ENCODE measurements at places on chromosomes 2 and 18.

DNA sequence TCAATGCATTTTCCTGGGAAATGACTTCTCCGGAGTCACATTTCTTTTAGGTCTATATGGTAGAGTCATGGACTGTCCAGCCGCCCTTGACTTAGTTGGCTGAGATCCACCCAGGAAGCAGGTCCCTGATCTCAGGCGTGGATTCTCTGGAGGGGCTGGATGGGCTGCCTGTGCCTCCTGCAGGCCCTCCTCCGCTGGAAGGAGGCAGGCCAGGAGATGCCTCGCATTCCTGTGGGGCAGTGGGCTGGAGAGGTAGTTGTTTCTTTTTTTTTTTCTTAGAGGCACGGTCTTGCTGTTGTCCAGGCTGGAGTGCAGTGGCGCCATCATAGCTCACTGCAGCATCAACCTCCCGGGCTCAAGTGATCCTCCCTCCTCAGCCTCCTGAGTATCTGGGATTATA, 129.0 kb upstream of the MYCN start:
- no peak for DNase-seq

DNA sequence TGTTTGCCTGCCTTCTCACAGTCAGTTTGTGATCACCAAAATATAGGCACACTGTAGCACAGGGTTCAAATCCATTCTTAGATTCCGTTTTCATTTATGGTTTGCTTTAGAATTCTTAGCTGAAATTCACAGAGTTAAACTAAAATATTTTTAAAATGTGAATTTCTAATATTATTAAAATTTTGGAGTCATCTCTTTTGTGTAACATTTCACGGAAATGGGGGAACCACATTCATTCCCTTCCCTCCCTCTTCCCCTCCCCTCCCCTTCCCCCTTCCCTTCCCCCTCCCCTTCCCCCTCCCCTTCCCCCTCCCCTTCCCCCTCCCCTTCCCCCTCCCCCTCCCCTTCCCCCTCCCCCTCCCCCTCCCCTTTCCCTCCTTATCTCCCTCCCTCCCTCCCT, 11.4 kb upstream of the LDAH start:
- DNase-seq, result no peak

DNA sequence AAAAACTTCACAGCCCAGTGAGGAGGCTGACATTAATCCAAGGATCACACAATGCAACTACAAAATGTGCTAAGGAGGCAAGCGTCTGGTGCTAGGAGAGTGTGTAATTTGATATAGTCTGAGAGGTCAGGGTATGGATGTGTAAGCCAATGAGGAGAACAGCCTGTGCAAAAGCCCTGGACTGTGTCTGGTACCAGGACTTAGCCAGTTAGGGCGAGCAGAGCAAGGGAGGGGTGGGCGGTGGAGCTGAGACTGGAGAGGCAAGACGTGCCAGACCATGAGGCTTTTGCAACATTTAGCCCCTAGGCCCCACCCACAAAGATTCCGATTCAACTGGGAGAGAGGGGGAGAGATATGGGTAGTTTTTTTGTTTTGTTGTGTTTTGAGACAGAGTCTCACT, 33.5 kb upstream of the SPRED2 start:
- DNase-seq, result no peak

DNA sequence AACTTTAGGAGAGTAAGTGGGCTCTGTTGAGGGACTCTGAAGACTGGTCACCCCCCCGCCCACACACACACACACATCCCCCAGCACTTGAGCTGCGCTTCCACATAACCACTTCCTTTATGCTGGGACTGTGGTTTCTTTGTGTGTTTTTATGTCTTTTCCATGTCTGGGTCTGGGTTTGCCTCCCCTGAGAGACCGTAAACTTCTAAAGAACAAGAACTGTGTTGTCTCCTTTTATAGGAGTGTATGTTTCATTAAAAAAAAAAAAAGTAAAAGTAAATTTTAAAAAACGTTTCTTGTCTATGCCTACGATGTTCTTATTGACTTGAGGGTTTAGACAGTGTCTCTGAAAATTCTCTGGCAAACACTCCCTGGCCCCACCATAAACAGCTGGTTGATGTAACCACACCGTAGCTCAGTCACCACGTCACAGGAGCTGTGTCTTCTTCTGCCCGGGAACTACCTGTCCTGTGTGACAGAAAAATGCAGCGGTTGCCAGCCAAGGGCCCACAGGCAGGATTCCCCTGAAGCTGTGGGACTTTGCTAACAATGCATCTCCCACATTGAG, 68.0 kb downstream of the KLHL29 start:
- no peak for DNase-seq

GRCh38 chr2:86445436-86445835, 4.3 kb downstream of the KDM3A start:
- no peak for DNase-seq

DNA sequence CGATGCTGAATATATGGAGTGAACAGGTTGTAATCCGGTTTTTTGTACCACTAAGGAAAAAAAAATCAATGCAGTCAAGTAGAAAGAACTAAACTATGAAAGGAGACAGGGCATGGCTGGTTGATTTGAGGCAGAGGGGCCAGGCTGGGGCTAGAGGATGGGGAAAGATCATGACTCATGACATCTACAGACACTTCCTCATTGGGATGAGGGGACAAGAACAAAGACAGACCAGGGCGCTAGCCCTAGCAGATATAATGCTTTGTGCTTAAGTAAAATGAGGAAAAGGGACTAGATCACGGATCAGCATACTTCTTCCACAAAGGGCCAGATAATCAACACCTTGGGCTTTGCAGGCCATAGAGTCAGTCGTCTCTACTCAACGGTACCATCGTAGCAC, 55.8 kb downstream of the ST6GAL2 start:
- no peak for DNase-seq

DNA sequence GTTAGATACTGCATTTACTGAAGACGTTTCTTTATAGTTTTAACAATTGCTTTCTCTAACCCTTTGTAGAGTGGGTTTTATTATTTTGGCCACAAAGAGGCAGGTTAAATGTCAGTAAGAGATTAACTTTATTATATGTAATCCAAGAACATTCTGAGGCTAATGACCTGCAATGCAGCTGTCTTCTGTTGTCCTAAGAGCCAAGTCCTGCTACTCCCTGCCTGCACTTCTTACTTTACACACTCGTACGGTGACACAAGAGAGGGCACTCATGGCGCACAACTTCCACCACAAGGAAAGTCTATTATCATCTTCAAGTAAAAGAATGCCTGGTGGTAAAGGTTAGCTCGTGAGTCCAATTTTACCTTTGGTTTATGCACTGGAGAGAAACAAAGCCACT, 471.0 kb upstream of the HNMT start:
- DNase-seq, result no peak

GRCh38 chr2:70664525-70664924, 103.5 kb downstream of the ADD2 start:
- no peak for DNase-seq

GRCh38 chr2:160213511-160213910, 13.4 kb upstream of the ITGB6 start:
- DNase-seq, result no peak

- no peak for DNase-seq
These were observed 11.3 kb downstream of the LRPPRC start for GRCh38 chr2:43984533-43984932.

DNA sequence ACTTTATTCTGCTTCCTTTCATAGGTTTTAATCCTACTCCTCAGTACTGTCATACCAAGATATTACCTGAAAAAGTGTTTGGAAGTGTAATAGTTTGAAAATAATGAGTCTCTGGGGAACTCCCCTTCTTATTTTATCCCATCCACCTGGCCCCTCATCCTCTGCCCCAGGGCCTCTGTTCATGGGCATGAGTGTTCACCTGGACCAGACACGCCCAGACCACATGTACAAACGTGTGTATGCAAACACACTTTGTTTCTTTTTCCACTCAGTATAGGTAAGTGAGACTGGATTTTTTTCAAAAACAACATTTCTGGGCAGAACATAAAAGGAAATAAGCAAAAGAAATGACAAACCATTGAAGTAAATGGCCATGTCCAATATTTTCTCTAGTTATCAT, 62.1 kb upstream of the THSD7B start:
- no peak for DNase-seq

- DNase-seq, result no peak
These were observed 47.1 kb upstream of the XIRP2 start for GRCh38 chr2:166841152-166841551.

- no peak for DNase-seq
These were observed 50.3 kb downstream of the RABL2A start for GRCh38 chr2:113677330-113677729.

DNA sequence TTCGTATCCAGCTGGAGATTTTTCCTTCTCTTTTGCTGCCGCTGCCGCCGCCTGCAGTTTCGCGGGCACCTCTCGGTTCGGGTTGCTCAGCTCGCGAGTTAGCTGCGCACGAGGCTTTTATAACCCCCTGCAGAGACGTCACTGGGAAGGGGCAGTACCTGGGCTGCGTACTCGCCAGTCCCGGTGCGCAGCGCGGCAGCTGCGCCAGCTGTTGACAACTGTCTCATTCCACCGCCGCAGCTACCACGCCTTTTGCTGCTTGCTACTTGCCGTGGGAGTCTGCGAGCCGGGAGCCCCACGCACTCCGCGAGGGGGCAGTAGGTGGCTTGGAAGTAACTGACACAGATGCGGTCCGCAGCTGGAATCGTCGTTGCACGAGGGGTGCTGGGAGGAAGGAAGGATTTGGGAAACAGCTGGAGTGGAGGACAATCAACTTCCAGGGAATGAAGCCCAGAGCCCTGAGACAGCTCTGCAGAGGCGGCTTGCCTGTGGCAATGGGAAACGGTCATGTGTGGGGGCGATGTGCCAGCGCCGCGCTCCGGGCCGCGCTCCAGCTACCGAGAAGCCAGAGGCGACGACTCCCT, at the start of gene TACR1:
Gene TACR1 (minus strand): TSS at position 93 of the 584 bp plus-strand sequence. CDS start 586 bp downstream, outside the sequence.
- peak; percentile 20 for DNase-seq

- no peak for DNase-seq
These were observed 276.3 kb upstream of the ZSWIM2 start for GRCh38 chr2:187125318-187125717.

All from NCI-H774 (cell line).